ENCODE measurements at places on chromosomes 7 and 10.

- no peak for DNase-seq
Measured at GRCh38 chr7:48292949-48293348, 121.7 kb downstream of the ABCA13 start.

GRCh38 chr10:4033341-4033896 lies 248.4 kb upstream of the KLF6 start:
- peak; percentile 25 for DNase-seq

- DNase-seq: no peak
Measured at GRCh38 chr7:112881-113280, 79.5 kb upstream of the FAM20C start.

DNA sequence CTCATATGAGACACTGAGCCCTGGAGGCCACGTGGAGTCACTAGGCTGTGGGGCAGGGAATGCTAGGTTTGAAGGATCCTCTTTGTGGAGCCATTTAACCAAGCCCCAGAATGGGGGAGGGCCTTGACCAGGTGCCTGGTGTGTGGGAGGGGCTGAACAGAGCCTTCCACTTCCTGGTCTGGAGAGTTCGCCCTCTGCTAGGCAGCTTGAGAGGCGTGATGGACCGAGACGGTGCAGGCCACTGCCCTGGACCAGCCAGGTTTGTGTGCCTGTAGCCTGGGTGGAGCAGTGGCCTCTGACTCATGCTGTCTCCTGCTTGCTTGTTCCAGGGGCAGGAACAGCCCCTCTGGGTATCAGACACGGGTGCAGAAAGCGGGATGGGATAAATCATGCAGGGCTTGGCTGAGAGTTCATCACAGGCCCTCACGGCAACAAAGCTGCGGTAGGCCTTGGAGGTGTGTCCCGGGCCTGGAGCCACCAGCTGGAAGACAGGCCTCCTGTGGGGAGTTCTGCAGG lies 27.4 kb downstream of the ADAMTS14 start:
- no peak for DNase-seq

GRCh38 chr7:30886608-30887011 lies 25.0 kb upstream of the AQP1 start:
- no peak for DNase-seq

DNA sequence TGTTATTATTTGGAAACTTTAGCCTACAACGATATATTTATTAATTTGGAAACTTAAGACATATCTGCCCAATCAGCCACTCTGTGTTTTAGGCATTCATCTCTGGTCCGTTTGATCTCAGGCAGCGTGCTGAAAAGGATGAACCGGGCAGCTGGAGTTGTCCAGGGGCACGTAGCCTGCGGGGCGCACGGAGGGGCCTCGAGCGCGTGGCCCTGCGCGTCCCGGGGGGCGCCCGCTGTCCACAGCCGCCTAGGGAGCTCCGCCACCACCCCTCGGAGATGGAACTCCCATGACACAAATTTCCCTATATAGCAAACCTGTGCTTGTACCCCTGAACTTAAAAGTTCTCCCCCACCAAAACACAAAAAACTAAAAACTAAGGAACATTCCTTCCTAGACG lies 24.3 kb upstream of the MKI67 start:
- DNase-seq: no peak

- no peak for DNase-seq
Measured at GRCh38 chr7:143299840-143300239, 11.7 kb downstream of the CASP2 start.

GRCh38 chr10:83542774-83543411 lies 596.4 kb upstream of the GHITM start:
- DNase-seq: no peak

GRCh38 chr7:18445483-18445882 lies 50.1 kb upstream of the HDAC9 start:
- no peak for DNase-seq

DNA sequence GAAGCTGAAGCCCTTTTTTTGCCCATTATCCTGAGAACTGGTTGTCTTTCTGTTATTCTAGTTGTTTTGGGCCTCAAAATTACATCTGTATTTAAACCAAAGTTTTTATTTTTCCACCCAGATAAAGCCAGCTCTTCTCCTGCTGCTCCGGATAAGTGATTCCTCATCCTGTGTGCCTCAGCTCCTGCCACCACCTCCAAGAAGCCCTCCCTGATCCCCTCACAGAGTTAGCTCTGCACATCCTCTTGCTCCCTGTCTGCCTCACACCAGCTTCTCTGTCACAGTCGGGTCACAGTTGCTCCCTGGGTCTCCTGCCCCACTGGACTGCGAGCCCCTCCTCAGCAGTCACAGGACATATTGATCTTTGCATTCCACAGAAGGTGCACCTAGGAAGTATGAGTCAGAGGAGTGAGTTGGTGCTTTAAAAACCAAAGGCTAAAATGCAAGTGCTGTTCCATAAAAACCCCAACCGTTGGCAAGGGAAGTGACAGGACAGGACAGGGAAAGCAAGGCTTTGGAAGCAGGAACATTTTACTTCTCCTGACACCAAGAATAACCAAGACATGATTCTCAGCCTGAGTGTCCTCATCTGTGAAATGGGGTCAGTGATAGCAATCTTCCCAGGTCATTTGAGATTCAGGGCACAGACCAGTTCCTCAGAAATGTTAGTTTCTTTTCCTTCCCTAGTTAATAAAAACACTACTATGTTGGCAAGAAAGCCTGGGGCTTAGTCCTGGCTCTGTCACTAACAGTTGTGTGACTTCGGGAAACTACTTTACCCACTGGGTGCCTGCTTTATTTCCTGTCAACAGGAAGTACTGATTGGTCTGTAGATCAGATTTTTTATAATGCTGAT lies 36.5 kb upstream of the EEPD1 start:
- DNase-seq: no peak

- DNase-seq: no peak
Measured at GRCh38 chr7:107446988-107447387, 22.9 kb upstream of the GPR22 start.

GRCh38 chr10:101903827-101904550 lies 60.4 kb upstream of the KCNIP2 start:
- DNase-seq: no peak

DNA sequence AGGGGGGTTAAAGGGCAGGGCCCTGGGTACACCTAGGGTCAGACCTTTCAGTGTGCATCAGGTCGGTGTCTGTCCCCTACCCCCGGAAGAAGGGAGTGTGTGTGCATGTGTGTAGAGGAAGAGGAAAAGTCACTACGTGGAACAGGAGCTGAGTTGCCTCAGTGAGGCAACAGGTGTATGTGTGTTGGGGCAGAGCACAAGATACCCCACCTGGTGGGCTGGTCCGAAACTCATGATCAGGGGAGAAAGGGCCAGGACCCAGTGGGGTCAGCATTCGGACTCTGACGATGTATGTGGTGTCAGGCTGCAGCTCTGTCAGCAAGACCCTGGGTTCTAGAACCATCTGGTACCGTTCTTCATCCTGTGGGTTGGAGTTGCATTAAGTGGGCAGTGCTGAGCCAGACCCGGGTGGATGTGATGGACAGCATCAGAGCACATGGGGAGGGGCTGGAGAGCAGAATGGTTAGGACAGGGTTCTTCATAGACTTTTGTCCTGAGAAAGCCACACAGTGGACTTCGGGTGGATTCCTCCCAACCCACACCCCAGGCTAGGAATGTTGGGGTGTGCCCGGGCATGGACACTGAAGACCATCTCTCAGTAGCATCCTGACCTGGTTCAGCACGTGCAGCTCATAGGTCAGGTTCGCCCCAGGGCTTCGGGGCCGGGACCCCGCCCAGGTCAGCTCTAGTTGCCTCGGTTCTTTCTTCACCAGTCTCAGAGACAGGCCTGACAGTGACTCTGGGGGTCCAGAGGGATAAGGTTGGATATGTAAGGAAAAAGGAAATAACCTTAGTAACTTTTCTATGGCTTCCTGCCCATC lies 10.7 kb downstream of the EPHA1 start:
- DNase-seq: no peak

DNA sequence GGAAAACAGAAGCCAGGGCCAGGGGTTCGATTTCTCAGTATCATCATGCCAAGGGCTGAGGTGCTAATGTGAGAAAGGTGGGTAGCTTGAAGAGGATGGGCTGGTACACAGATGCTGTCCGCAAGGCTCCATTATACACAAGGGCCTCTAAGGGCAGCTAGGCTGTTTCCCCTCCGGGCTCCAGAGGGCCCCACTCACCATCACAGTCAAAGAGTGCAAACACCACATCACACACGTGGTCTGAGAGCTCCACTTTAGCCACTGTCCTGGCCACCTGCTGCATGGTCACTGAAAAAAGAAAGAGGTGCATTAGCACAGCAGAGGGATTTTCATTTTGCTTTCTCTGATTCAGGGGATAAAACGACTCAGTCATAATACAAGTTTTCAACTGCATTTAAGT lies 20.9 kb upstream of the DNAJB12 start:
- DNase-seq: no peak

- no peak for DNase-seq
Measured at GRCh38 chr7:117666031-117666430, 186.2 kb downstream of the CFTR start.

GRCh38 chr7:28452681-28453080 lies 40.4 kb downstream of the CREB5 start:
- no peak for DNase-seq

GRCh38 chr10:127964621-127965020 lies 57.7 kb downstream of the PTPRE start:
- DNase-seq: no peak

GRCh38 chr7:150854066-150855000 lies 2.0 kb downstream of the AOC1 start:
- DNase-seq: no peak

- DNase-seq: no peak
Measured at GRCh38 chr7:138746073-138746472, 44.9 kb upstream of the SVOPL start.

GRCh38 chr7:44062180-44062902 lies 3.0 kb downstream of the PGAM2 start:
- no peak for DNase-seq

DNA sequence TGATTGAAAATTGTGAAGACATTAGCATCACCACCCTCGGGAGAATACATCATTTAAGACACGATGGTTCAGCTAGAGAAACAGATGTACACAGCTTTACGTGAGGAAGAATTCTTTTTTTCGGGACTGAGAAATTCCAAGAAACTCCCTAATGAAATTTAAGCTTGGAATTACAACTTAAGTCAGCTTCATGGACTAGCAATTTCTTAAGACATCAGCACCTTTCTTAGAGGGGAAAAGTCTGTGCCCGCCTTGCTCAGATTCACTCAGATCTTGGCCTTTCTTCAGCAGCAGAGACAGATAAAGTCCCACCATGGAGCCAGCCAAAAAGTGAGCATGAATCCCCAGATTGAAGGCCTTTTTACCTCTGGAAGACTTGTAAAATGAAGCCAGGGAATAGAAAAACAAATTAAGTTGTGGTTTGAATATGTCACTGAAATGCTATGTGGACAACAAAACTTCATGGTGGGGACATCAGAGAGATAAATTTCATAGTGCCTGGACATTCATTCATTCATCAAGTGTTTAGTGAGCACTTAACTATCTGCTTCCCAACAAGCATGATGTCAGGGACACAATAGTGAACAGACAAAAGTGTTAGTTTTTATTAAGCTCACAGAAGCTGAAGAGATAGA lies 32.1 kb downstream of the PRKG1 start:
- DNase-seq: no peak

GRCh38 chr10:80670774-80671173 lies 133.1 kb downstream of the SH2D4B start:
- DNase-seq: no peak

GRCh38 chr10:127358337-127358736 lies 161.9 kb upstream of the INSYN2A start:
- no peak for DNase-seq

- DNase-seq: no peak
Measured at GRCh38 chr10:6786579-6787031, 206.5 kb upstream of the PRKCQ start.

- DNase-seq: no peak
Measured at GRCh38 chr10:78194539-78195402, 161.1 kb downstream of the RPS24 start.

GRCh38 chr7:122902751-122903495 lies 16.7 kb upstream of the CADPS2 start:
- no peak for DNase-seq

DNA sequence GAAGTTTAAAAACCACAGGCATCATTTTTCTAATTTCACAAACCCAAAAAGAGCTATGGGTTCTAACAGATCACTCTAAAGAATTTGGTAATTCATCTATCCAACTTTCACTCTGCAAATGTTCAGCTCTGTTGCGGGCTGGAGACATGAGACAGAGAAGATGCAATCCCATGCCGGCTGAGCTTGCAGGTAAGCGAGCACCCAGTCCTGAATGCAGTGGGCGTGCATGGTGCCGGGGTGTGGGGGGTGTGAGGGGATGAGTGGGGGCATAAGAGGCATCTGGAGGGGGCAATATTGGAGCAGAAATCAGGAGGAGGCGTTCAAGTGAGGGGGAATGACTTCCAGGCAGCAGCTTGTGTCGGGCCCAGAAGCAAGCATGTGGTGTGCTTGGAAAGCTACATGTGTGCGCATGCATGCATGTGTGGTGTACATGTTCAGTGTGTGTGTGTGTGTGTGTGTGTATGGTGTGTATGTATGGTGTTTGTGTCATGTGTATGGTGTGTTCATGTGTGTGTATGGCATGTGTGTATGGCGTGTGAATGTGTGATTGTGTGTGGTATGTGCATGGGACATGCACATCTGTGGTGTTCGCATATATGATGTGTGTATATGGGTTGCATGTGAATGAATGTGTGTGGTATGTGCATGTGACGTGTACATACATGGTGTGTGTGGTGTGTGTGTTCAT lies 172.9 kb downstream of the PRKCQ start:
- no peak for DNase-seq

- no peak for DNase-seq
Measured at GRCh38 chr7:157490465-157490912, 153.7 kb downstream of the DNAJB6 start.

- DNase-seq: no peak
Measured at GRCh38 chr7:107253599-107253998, 84.8 kb downstream of the HBP1 start.

GRCh38 chr10:107104026-107104652 lies 60.4 kb downstream of the SORCS1 start:
- no peak for DNase-seq

DNA sequence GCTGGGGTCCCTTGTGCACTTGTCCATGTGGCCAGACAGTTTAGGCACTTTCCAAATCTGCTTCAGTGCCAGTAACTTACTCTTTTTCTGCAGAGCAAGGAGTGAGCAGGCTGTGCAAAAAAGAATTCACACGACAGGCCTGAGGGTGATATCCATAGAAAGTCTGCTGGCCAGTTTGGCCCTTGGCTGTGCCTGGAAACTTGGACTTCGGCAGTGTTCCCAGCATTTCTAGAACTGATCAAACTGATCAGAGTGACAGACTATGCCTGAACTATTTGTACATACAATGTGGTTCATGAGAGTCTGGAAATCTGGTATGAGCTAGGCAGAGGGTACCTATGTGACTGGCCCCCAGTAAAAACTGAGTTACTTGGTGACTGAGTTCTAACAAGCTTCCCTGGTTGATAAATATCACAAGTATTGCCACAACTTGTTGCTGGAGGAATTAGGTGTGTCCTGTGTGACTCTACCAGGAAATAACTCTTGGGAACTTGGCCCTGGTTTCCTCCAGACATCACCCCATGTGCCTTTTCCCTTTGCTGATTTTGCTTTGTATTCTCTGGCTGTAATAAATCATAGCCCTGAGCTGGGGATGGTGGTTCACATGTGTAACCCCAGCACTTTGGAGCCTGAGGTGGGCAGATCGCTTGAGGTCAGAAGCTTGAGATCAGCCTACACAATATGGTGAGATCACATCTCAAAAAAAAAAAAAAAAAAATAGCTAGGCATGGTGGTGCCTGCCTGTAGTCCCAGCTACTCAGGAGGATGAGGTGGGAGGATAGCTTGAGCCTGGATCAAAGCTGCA lies 3.3 kb upstream of the DENND10 start:
- DNase-seq: no peak

GRCh38 chr10:101071885-101072433 lies 10.2 kb downstream of the KAZALD1 start:
- DNase-seq: no peak

- DNase-seq: no peak
Measured at GRCh38 chr10:112615269-112615668, 168.3 kb downstream of the VTI1A start.
